Glutamatergic neuron (in vitro differentiated cells): ENCODE measurements at places on chromosomes 16 and 17. TPM values are rescaled to one million over a fixed set of nuclear protein-coding genes. Genes with fewer than 3 reads are reported as not detected.

GP2 gene
- not detected for total RNA-seq

ARHGAP27 gene
- 3.5 TPM for total RNA-seq

PROCA1 gene
- total RNA-seq: 36.5 TPM

VMP1 gene
- 64.1 TPM for total RNA-seq
